ENCODE measurements at places on chromosomes 11 and 22. TPM values are rescaled to one million over a fixed set of nuclear protein-coding genes. Genes with fewer than 3 reads are reported as not detected.

OR8G5 gene
- total RNA-seq = not detected

SEPTIN5 gene
- total RNA-seq = 18.4 TPM

SEC14L6 gene
- total RNA-seq = not detected

MYEOV gene
- total RNA-seq = 7.0 TPM

C11orf87 gene
- not detected for total RNA-seq

ARVCF gene
- total RNA-seq = 12.9 TPM

OR51I1 gene
- not detected for total RNA-seq

OR8D4 gene
- 0.09 TPM for total RNA-seq

DDB1 gene
- total RNA-seq = 382 TPM

SLC25A18 gene
- total RNA-seq = not detected

TMEM135 gene
- 30.0 TPM for total RNA-seq

CTNND1 gene
- 83.1 TPM for total RNA-seq

SCO2 gene
- total RNA-seq = 0.49 TPM

HOATZ gene
- not detected for total RNA-seq

NOX4 gene
- 2.5 TPM for total RNA-seq

SCN3B gene
- total RNA-seq = not detected

KCNJ5 gene
- total RNA-seq = not detected

MUC2 gene
- not detected for total RNA-seq

FAM111B gene
- 42.9 TPM for total RNA-seq

LYVE1 gene
- not detected for total RNA-seq

CYP2D6 gene
- total RNA-seq = not detected

CEP57 gene
- 68.1 TPM for total RNA-seq

SCUBE2 gene
- total RNA-seq = 1.1 TPM

OR52A1 gene
- not detected for total RNA-seq

SCARF2 gene
- 42.9 TPM for total RNA-seq

ATF4 gene
- 946 TPM for total RNA-seq

TMEM191C gene
- 0.08 TPM for total RNA-seq

NPAS4 gene
- total RNA-seq = not detected

IGSF9B gene
- total RNA-seq = 1.7 TPM

SSTR3 gene
- not detected for total RNA-seq

FOLR2 gene
- total RNA-seq = not detected

OR6A2 gene
- 0.27 TPM for total RNA-seq

OR51A7 gene
- not detected for total RNA-seq

MS4A8 gene
- 0.49 TPM for total RNA-seq

MRPL49 gene
- 34.7 TPM for total RNA-seq

POU2AF3 gene
- total RNA-seq = 0.45 TPM

ANKRD49 gene
- total RNA-seq = 13.7 TPM

ADM2 gene
- 8.0 TPM for total RNA-seq

OR52N4 gene
- total RNA-seq = not detected

ABCC8 gene
- total RNA-seq = not detected

ZC3H7B gene
- 45.9 TPM for total RNA-seq

INS gene
- not detected for total RNA-seq

OR8A1 gene
- total RNA-seq = not detected

DNHD1 gene
- 6.7 TPM for total RNA-seq

MS4A12 gene
- not detected for total RNA-seq

OR51E2 gene
- not detected for total RNA-seq

NLRP14 gene
- total RNA-seq = not detected

DGCR6 gene
- 1.8 TPM for total RNA-seq
